ENCODE measurements at places on chromosomes 11 and 22. TPM values are rescaled to one million over a fixed set of nuclear protein-coding genes. Genes with fewer than 3 reads are reported as not detected.

The CSTPP1 gene
- total RNA-seq = 32.1 TPM

The SORL1 gene
- 7.8 TPM for total RNA-seq

The BDNF gene
- 9.5 TPM for total RNA-seq

The KRTAP5-1 gene
- total RNA-seq = not detected

The OR9G4 gene
- total RNA-seq = not detected

The CALCA gene
- total RNA-seq = not detected

The RTN4R gene
- 18.6 TPM for total RNA-seq

The PRAME gene
- total RNA-seq = 2.2 TPM

The GRAP2 gene
- total RNA-seq = 0.14 TPM

All from epithelial cell of proximal tubule (primary cell).